ENCODE measurements at places on chromosomes 13 and 19. TPM values are rescaled to one million over a fixed set of nuclear protein-coding genes. Genes with fewer than 3 reads are reported as not detected.

Gene CRB3
- not detected for total RNA-seq

Gene UBE2L5
- not detected for total RNA-seq

Gene OVOL3
- not detected for total RNA-seq

Gene DBP
- 1.1 TPM for total RNA-seq

Gene SCEL
- total RNA-seq = under 0.01 TPM

Gene ZNF536
- total RNA-seq = not detected

Gene SEMA6B
- total RNA-seq = 1.3 TPM

Gene TEAD2
- total RNA-seq = 18.2 TPM

Gene RASGRP4
- not detected for total RNA-seq

Data from placental pericyte (primary cell).